ENCODE measurements at places on chromosomes 6 and 20.

GRCh38 chr6:53070806-53071205, 5.6 kb downstream of the FBXO9 start:
- no peak for DNase-seq

DNA sequence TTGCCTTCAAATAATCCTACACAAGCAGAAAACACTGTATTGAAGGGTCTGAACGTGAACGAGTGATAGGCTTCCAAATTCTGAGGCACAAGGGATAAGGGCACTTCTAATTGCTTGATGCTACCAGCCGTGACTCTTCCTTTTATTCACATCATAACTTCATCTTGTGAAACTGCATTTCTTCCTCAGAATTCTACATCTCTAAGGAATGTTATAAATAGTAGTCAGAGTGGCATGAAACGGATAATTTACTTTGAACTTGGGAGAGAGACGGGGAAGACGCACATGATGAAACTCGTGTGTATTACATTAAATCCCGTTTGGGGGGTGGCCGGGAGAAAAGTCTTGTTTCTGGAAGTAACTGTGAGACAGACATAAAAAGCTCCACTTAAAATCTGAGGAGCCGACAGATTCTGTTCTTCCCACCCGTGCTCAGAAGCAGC, 754 bp downstream of the HDDC2 start:
- peak; percentile 33 for DNase-seq

- DNase-seq: no peak
Observed at GRCh38 chr20:38447931-38448675, 13.0 kb upstream of the SNHG17 start.

GRCh38 chr6:112441607-112442006, 94.5 kb downstream of the RFPL4B start:
- no peak for DNase-seq

DNA sequence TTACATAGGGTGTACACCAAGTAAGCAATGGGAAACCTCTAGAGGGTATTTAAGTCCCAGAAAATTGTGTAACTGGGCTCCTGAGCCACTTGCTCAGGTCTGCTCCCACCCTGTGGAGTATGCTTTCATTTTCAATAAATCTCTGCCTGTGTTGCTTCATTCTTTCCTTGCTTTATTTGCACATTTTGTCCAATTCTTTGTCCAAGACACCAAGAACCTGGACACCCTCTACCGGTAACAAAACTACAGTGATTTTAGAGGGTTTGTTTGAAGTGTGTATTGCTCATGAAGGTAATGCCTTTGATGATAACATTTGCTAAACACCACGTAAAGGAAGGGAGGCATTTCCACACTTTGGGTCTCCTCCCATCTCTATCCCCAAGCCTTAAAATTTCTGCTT, 46.2 kb downstream of the MYB start:
- no peak for DNase-seq

GRCh38 chr6:122322824-122323223, 76.6 kb upstream of the HSF2 start:
- DNase-seq: peak; percentile 19

GRCh38 chr6:40509716-40510260, 77.4 kb downstream of the LRFN2 start:
- DNase-seq: no peak

DNA sequence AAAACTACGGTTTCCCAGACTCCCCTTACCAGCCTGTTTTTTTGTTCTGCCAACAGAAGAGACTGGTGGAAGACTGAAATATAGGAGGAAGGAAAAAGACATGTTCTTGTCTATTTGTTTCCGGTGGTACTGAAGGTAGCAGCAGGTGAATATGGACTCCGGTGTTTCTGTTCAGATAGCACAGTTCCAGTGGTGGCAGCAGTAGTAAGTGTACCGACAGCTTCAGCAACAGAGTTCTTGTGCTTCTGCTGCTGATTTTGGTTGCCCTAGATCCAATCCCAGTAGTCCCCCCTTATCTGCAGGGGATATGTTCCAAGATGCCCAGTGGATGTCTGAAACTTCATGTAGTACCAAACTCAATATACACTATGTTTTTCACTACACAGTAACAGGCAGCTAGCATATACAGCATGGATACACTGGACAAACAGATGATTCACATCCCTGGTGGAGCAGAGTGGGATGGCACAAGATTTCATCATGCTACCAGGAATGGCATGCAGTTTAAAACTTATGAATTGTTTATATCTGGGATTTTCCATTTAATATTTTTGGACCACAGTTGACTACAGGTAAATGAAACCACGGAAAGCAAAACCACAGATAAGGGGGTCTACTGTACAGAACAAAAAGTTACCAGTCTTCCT, 301.8 kb downstream of the BTBD9 start:
- peak; percentile 71 for DNase-seq

GRCh38 chr20:53943522-53944291, 126.7 kb downstream of the BCAS1 start:
- DNase-seq: peak; percentile 43

DNA sequence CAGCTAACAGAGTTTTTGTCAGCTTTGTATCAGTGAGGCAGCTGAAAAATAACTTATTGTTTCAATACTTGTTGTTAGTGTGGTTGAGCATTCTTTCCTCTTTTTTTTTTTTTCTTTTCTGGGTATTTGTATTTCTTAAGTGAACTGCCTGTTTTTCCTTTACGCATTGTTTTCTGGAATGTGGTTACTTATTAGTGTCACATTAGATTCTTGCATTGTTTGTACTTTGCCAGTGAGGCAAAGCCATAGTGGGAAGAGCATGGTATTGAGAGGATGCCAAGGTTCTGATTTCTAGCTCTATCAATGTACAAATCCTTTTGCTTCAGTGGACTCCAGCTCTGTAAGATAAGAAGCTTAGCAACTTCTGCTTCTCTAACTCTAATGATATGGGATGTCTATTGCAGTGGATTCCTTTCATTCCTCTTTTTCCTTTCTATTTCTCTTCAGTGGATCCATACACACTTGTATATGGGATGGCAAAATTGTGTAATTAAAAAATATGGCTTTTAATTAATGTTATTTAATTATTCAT, 3.9 kb downstream of the CDKAL1 start:
- no peak for DNase-seq

DNA sequence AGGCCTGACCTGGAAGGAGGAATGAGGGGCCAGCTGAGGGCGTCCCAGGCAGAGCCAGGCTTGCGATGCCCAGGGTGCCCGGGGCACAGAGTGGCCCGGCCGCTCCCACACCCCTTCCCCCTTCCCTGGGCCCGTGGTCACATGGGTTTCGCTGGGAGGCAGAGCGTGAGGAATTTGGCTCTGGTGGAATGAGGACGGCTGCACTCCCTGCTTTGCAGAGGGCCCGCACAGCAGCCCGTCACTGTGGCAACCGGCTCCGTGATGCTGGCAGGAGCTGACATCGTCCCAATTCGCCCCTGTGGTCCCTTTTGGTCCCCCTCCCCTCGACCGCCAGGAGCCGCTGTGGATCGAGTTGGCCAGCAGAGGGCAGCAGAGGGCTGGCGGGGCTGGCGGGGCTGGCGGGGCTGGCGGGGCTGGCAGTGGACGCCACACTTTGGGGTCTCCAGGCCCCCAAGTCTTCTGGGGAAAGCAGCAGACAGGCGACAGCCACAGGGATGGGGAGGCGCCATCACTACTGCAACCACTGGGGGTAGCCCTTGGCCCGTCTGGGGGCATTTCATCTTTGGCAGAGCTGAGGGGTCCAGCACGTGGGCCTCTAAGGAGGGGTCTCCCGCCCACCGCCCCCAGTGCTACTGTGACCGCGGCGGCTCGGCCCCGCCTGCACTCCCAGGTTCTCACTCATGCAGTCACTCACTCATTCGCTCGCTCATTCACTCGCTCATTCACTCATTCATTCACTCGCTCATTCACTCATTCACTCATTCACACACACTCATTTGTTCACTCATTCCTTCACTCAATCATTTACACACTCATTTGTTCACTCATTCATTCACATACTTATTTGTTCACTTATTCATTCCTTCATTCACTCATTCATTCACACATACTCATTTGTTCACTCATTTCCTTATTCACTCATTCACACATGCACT, 49.7 kb upstream of the BHLHE23 start:
- no peak for DNase-seq
